ENCODE measurements at places on chromosomes 12 and 14. TPM values are rescaled to one million over a fixed set of nuclear protein-coding genes. Genes with fewer than 3 reads are reported as not detected.
A peak's percentile ranks its signal among the peaks of the same experiment; 100 is the strongest.

- peak; percentile 92 for DNase-seq
Measured at GRCh38 chr12:124422570-124423523, 128.0 kb downstream of the RFLNA start.

DNA sequence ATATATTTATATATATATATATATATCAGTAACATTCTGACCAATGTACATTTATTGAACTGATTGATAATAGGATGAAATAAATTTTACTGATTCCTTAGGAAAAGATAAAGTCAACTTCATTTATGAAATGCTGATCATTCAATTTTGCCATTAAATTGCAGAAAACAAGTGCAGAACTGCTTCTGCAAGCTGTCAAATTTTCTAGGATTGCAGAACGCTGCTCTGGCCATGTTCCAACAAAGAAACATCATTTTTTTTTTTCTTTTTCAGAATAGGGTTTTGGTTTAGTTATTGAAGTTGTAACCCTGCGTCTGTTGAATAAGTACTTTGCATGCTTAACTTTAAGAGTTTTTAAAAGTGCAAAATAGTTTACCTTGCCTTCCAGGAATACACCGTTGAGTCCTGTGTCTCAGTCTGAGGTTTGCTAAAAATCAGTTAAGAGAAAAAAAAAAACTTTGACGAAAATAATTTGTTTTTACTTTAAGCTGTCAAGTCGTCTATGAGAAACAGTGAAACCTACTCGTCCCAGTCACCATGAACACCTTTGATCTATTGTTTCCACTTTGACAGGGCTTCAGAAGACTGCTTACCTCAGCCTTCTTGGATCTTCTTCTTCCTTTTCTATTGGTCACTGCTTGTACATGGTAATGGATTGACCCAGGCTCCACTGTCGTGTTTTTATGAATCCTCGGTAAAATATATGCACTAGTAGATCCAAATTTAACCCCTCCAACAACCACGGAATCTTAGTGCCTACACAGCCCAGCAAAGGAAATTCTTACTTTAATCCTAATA, at the start of gene KERA:
Gene KERA (minus strand): TSS at position 657 of the 798 bp plus-strand sequence. CDS start 1,743 bp downstream, outside the sequence.
- no peak for DNase-seq

GRCh38 chr12:132345561-132346200, 16.3 kb upstream of the GALNT9 start:
- no peak for DNase-seq

DNA sequence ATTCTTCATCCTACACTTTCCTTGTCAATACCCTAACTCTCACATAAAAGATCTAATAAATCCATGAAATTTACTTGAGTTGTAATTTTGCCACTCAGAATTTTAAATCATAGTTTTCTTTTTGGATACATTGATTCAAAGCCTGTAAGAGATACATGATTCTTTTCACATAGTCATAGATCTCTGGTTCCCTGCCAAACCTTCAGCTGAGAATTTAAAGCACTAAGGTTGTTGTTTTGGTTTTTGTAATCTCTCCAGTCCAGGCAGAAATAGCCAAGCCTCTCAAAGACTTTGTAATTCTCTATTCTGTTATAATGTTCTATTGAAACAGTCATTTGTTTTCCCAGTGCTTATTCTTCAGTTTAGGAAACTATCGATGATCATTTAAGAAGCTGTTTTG, 273.9 kb downstream of the TRHDE start:
- no peak for DNase-seq

DNA sequence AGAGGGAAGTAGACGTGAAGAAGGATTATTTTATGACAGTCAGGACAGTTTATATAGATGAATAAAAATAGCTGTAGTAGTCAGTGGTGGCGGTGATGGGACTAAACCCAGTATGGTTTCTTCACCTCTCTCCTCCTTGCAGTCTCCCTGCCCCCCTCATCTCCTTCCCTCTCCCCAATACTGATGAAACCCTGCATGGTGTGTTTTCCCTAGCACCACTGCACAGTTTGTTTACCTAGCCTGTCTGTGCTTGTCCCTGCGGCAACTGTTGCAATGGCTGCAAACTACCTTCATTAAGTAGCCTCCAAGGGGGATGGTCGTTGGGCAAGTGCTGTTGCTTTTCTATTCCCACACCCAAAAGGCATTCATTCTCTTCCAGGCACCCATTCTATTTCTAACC, 14.7 kb downstream of the PCBP2 start:
- DNase-seq = no peak

DNA sequence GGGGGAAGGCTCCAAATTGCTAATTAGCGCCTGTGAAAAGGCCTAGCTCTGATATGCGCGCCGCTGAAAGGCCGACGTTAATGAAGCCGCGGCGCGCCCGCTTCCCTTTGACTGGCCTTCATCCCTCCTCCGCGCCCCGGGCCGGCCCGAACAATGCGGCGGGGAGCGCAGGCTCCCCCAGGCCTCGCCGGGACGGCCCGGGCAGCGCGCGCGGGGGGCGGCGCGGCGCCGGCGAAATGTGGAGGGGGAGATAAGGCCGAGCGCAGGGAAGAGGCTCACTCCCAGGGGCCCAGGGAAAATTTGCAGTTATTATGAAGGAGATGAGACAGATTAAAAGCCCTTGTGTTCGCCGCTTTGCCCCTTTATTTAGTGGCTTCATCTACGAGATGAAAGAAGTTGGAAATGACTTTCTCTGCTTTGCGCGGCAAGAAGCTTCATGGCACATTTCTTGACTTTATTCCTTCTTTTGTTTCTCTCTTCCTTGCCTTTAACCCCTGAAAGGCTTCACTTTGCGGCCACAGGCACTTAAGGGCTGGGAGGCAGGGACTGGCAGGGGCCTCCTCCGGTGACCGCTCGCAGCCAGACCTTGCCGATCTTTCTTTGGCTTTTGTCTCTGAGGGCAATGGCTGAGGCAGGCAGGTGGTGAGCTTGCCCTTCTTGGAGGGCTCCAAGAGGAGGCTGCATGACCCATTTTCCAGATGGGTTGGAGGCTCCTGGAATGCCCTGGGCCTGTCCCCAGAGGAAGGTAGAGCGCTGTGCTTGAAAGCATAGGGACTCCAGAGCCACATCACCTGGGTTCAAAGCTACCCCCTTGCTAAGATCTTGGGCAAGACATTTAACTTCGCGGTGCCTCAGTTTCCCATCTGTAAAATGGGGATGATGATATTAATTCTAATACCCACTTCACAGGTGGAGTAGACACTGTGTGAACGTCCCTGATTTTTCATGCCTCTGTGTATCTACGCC, 12.7 kb upstream of the GPATCH2L start:
- no peak for DNase-seq

DNA sequence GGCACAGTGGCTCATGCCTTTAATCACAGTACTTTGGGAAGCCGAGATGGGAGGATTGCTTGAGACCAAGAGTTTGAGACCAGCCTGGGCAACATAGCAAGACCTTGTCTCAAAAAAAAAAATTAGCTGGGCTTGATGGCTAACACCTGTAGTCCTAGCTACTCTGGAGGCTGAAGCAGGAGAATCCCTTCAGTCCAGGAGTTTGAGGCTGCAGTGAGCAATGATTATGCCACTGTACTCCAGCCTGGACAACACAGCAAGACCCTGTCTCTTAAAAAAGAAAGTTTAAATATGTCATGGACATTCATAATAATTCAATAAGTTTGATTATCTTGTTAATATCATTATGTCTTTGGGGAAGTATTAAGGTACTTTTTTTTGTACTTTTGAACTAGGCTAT, 38.9 kb downstream of the KIAA0586 start:
- no peak for DNase-seq

DNA sequence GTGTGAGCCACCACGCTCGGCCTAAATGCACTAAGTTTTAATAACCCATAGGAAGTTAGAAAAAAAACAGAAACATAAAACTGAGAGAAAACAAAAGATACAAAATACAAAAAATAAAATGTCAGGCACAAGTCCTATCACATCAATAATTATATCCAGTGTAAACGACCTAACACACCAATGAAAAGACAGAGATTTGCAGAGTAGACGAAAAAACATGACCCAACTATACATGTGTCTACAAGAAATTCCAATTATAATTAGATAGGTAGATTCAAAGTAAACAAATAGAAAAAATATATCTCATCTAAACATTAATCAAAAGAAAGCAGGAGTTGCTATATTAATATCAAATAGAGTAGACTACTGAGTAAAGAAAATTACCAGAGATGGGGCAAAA, 69.4 kb upstream of the NUDT4 start:
- no peak for DNase-seq

GRCh38 chr12:96399919-96400630, at the start of gene CDK17:
Gene CDK17, minus strand, starts transcription at chr12:96400439. Its CDS starts 65,603 bp downstream, at chr12:96334836.
- DNase-seq = peak; percentile 91

DNA sequence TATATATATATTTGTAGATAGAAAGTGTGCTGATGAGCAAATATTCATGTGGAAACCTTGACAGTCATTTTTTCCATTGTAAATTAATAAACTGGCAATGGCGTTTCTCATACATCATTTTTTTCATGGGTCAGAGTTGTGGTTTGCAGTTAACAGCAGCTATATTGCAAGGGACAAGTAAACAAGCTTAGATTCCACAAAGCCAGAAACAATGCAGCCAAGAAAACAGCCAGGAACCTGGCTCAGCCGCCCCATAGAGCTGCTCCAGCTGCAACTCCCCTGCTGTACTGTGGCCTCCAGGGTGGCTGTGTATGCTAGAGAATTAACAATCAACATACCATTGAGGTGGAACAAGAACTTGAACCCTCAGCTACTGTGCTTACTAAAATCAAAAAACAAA, 298.2 kb downstream of the TMEM132D start:
- DNase-seq = no peak

- DNase-seq = no peak
Measured at GRCh38 chr14:34688470-34689206, 25.8 kb downstream of the CFL2 start.

DNA sequence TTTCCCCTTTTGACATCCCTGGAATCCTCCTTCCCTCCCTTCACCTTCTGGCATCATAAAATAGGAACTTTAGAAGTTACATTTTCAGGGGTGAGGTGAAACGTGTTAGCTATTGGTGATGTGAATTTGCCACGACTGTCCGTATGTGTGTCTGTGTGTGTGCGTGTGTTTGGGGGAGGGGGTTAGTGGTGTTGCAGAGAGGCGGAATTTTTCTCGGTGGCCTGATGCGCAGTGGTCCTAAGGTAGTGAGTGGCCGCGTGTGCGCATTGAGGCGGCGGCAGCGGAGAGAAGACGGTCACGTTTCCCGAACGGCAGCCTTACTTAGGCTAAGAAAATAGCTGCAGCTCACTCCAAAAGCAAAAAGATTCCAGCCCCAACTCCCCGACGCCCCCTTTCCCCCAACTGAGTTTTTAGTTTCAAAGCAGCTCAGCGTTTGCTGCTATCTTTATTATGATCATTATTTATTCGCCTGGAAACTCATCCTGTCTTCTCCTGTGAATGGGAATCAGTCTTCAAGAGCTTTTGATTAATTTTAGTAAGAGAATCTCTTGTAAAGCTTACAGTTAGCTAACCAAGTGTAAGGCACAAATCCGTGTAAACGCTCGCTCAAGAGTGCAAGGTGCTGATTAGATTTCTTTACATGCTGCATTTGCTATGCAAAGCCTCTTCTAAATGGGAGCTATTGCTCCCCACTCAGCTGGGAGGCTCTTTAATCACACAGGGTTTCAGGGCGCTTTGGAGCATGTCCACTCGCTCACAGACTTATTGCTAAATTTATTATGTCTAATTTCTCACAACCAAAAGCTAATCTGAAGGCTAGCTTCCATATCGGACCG, 4.7 kb downstream of the FLRT2 start:
- DNase-seq = peak; percentile 47

- DNase-seq = peak; percentile 73
Measured at GRCh38 chr14:51056421-51056820, 38.5 kb downstream of the TRIM9 start.

- DNase-seq = no peak
Measured at GRCh38 chr12:125677829-125678228, 612.6 kb downstream of the AACS start.

DNA sequence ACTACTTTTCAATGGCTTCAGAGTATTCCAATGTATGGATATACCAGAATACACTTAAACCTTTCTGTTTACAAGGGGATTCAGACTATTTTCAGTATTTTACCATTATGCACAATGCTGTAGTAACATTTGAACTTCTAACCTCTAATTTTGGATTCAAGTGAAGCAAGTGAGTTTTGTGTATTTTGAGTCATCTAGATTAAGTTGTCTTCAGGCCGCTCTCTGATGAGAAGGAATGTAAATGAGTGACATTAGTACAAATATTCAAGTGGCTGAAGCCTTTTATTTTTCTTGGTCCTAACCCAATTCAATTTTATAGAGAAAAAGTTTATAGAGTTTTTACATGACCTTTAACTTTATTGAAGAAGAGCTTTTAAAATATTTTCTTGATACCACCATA, 125.6 kb downstream of the PDE3A start:
- DNase-seq = no peak

DNA sequence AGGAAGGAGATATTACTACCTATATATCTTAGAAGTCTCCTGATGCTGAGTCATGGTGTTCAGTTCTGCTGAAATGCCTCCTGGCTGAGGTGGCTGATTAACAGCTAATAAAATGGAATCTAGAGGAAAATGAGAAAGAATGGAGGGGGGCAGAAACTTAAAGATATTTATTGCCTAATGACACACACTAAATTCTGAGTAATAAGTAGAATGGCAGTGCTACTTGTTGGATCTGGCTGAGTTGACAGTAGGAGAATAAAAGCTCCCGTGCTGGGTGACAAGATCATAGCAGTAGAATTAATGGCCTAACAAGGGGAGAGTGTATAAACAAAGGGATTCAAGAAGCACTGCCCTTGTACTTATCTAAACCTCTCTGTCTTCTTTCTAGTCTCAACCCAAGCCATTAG, 137.5 kb downstream of the CNTN1 start:
- DNase-seq = no peak

GRCh38 chr14:82055515-82056115, 522.0 kb upstream of the SEL1L start:
- DNase-seq = no peak

RERGL gene
- total RNA-seq = not detected

TMEM263 gene
- total RNA-seq = 77.9 TPM

SCN8A gene
- 13.7 TPM for total RNA-seq

DEGS2 gene
- 0.11 TPM for total RNA-seq

CCDC196 gene
- not detected for total RNA-seq

B4GALNT3 gene
- total RNA-seq = 2.3 TPM

KCNC2 gene
- total RNA-seq = not detected

CACNA2D4 gene
- 0.73 TPM for total RNA-seq

COX8C gene
- not detected for total RNA-seq

GLI1 gene
- total RNA-seq = 0.56 TPM

AVPR1A gene
- not detected for total RNA-seq

TAS2R31 gene
- total RNA-seq = 0.99 TPM

PSMC1 gene
- 351 TPM for total RNA-seq
